ENCODE measurements at places on chromosomes 3 and 15.

GRCh38 chr15:36778531-36778930 is 199.1 kb downstream of the CDIN1 start:
- DNase-seq: no peak

- DNase-seq: no peak
These were observed 29.3 kb upstream of the SLCO3A1 start for GRCh38 chr15:91824256-91824655.

GRCh38 chr3:6204891-6205290 is 656.0 kb upstream of the GRM7 start:
- no peak for DNase-seq

DNA sequence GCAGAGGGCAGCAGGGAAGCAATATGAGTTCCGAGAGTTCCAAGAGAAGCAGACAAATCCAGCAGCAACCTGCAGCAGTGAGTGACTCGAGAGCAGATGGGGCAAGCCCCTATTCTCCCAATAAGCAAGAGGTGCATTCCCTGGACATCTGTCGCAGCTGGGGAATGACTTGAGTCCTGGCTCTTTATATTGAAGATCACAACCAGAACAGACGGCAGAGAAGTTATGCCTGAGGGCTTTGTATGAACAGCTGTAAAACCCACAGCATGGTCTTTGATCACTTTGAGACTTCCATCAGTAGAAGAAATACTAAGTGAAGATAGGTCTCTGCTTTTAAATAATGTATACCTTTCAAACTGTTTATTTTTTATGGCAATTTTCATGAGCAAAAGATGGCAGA is 23.6 kb upstream of the C3orf22 start:
- DNase-seq: no peak

DNA sequence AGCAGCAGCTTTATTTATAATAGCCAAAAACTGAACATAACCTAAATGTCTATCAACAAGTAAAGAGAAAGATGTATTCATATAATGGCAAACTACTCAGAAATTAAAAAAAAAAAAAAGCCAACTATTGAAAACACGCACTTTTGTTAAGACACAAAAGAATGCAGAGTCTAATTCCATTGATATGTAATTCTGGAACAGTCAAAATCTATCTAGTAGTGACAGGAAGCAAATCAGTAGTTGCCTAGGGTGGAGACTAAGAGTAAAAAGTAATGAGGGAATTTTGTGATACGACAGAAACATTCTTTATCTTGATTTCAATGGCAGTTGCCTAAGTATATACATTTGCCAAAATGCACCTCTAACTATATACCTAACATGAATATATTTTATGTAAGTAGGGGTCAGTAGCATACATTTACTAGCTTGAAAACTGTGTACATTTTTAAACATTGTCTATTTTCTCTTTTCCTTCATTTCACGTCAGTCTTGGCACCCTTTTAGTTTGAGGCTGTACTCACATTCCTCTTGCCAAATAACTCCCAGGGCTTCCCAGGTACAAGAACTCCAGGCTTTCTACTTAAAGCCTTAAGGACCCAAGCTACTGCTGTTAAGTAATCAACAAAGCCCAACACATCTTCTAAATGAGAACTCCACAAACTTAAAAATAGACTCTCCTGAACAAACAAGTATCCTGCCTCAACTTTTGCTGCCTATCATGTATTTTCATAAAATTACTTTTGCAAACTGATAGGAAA is 54.7 kb downstream of the ADAM10 start:
- DNase-seq: no peak

- no peak for DNase-seq
These were observed 3.9 kb upstream of the FGF12 start for GRCh38 chr3:192731233-192731632.

GRCh38 chr3:46970391-46971091 is 6.0 kb downstream of the CCDC12 start:
- no peak for DNase-seq

- DNase-seq: no peak
These were observed 53.2 kb upstream of the CTSH start for GRCh38 chr15:78997981-78998499.

DNA sequence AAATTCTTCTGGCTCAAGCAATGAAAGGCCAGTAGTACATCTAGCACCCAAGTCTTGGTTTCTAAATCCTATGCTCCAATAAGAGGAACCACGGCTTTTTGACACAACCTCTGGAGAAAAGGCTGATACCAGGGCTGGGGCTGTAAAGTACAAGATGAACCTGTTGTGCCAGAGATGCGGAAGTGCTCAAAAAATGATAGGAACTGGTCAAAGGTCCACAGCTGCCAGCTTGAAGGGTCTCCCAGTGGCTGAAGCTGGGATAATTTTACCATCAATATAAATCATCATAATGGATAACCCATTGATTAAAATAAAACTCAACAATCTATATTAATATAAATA is 558 bp upstream of the NCEH1 start:
- DNase-seq: no peak

DNA sequence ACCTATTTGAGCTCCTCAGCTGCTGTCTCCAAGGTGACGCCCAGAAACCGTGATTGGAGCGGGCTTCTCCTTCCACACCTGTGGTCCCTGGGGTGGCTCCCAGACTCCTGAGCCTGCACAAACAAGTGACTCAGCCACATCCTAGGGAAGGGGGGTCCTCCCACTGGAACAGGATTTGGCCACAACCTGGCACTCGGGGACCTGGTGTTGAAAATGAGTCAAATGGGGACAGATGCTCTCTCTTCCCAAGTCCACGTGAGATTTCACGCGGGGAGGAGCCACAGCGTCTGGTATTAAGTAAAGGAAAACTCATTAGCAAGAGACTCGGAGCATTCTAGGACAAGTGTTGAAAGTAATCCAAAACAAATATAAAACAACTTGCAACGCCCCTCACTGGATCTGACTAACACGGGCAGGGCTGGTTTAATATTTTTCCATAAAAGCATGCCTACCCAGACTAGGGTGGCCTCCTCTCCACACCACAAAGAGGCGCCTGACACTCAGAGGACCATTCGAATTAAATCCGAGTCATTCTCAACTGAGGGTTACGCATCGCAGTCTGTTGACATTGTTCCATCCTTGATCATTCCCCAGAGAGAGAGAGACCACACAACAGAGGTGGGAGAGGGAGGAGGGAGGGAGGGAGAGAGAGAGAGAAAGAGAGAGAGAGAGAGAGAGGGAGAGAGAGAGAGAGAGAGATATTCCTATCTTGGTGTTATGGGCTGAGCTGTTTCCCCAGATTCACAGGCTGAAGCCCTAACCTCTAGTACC is 74.4 kb downstream of the MGLL start:
- peak; percentile 52 for DNase-seq

GRCh38 chr3:69458803-69459365 is 73.0 kb upstream of the FRMD4B start:
- DNase-seq: no peak

DNA sequence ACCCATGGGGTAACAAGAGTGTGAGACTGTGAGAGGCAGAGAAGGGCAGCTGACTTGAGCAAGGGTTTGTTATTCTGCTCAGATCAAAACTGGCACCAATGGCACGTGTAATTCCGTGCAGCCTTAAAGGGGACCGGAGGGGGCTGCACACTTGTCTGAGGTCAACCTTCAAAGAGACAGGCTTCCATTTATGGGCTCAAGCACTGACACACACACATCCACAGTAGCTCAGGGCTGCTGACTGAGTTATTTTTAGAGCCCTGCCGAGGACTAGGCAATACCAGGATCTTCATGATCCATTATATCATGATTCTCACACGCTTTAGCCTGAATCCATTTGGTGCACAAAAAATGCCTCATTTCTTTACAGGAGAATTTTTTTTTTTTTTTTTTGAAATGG is 20.6 kb upstream of the SPTBN5 start:
- no peak for DNase-seq

DNA sequence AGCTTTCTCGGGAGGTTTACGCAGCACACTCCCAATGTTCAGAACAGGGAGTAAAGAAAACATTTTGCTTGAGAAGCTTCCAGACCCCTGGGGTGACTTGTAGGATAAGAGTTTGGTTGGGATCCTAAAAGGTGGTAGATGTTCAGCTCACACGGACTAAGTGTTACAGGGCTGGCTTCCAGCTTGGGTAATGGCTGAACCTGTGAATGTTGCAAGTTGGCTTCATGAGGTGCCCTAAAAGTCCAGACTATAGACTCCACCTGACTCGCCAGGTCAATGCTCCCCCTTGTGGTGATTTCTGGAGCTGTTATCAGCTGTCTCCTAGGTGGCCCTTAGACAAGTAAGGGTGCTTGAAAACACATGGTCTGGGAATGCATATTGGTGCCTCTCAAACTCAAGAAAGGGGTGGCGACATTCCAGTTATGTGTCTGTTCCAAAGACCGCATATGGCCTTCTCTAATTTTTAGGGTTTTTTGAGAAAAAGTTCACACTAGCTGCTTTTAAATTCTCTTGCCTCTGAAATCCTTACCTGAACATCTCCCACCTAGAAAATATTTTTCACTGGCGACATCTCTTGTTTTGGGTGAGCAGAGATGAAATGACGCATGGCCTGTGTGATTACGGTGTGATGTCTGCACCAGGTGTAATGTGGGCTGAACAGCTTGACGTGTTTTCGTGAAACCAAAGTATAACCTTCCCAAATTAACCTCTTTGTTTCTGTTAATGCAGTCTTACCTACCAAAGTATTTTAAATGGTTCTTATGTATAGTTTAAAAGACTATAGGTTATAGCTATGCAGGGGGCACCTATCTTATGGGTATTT is 175.7 kb upstream of the KBTBD8 start:
- DNase-seq: no peak

DNA sequence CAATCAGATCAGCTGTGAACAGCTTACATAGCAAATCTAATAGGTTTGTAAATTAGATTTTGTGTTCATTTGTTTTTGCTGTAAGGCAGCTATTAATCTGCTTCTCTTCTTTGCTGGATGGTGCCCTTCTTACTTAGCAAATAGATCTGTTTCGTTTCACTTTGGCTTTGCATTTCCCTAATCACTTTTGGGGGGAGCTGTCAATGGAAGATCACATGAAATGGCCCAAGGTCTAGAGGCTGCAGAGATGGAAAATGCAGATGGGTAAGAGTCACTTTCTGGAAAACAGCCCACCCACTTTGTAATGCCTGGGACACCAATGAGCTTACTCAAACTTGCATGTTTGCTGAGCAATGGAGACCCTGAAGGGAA is 36.4 kb downstream of the ST8SIA2 start:
- DNase-seq: no peak

- no peak for DNase-seq
These were observed 245.9 kb downstream of the UBE2E2 start for GRCh38 chr3:23448998-23449537.

GRCh38 chr3:87855616-87856015 is 203.2 kb downstream of the CGGBP1 start:
- no peak for DNase-seq

DNA sequence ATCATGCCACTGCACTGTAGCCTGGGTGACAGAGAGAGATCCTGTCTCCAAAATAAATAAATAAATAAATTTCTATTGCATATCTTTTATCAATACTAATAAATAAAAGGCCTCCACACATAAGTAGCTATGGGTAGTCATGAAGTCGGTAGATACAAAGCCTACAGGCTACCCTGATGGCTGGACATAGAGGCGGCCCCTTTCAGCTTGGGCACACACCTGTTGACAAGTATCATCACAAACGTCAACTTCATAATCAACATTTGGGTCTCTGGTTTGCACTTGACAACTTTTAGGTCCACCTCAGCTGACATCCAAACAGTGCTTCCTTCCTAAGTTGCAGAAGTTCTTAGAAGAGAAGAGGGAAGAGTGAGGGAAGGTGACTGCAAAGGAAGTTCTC is 53.4 kb downstream of the ITGA11 start:
- no peak for DNase-seq

DNA sequence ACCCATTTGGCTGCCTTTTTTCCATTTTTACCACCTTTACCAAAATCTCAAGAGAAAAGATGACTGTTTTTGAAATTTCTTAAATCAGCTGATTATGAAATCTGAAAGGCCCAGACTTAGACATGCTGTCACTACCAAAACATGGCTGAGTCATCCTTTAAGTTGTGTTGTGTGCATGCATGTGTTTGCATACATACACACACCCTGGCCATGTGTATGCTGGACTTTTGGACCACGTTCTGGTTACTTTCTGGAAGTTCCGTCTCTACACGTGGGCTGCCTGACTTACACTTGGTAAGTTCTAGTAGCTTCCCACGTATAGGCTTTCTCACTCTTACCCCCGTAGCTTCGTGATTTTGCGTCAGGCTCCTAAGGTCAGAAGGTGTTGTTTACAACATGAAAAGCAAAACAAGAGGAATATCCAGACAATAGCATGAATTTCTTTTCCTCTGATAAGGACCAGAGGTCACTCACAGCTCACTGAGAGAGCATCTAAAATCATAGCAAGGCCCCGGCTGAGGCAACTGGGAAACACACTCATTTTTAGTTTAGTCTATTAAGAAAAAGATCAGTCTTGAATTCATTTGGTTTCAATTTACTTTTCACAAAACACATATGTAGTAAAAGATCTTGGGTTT is 62.4 kb downstream of the COL8A1 start:
- no peak for DNase-seq

DNA sequence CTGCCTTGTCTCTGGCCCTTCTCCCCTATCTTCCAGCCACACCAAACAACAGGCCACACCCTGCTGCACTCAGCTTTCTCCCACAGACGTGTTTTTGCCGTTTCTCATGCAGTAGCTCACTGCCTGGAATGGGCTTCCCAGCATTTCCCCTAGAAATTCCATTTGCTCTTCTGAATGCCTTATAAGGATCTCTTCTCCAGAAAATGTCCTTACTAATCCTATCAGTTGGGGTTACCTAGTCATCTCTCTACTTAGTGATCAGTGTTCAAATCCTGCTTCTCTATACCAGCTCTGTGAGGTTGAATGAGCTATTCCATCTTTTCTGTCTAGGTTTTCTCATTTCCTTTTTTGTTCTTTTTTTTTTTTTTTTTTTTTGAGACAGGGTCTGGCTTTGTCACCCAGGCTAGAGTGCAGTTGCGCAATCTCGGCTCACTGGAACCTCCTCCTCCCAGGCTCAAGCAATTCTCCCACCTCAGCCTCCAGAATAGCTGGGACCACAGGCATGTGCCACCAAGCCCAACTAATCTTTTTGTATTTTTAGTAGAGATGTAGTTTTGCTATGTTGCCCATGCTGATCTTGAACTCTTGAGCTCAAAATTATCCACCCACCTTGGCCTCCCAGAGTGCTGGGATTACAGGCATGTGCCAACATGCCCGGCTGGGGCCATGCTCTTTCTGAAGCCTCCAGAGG is 98.2 kb upstream of the CHD2 start:
- DNase-seq: no peak

- no peak for DNase-seq
These were observed 35.0 kb upstream of the BSN start for GRCh38 chr3:49519296-49519695.

GRCh38 chr15:93165734-93166470 is 76.9 kb upstream of the RGMA start:
- DNase-seq: no peak

DNA sequence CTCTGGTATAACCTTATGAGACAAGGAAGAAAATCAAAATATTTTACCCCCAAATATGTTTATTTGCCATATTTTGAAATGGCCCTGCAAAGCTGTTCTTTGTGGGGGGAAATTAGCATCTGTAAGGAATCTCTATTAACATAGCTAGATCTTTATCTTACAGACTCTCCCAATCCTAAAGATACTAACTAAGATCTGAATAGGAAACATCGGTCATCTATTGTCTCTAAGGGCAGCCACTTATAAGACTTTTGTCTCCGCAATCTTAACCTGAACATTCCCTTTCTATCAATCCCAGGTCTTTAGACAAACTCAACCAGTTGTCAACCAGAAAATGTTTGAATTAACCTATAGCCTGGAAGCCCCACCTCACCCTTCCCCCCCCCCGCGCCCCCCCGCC is 21.2 kb downstream of the UMPS start:
- DNase-seq: no peak

Measured in NCI-H1436 treated with DMSO at 0.1 percent for 48 hours (cell line).